Liver (tissue), 10 donors: ENCODE measurements at places on chromosomes 5 and 9.

GRCh38 chr5:167389537-167389936 lies 901.9 kb upstream of the WWC1 start:
- DNase-seq, result no peak

GRCh38 chr5:122442938-122443337 lies 130.9 kb downstream of the SNCAIP start:
- no peak for DNase-seq

DNA sequence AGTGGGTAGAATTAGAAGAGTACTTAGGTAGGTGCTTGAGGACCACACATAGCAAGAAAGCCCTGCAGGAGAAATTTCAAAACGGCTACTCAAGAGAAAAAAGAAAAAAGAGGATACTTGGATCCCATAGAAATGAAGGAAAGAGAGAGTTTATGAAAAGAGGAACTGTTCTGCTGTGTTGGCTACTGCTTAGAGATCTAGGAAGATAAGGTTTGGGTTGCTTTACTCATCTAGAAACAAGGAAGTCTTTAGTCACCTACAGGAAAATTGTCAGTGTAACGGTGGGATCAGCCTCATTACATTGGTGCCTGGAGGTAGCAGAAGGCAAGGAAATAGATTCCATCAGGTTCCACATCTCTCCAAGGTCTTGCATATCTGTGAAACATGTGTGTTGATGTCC lies 14.8 kb upstream of the C5orf46 start:
- DNase-seq, result no peak

GRCh38 chr5:143244000-143244736 lies 159.3 kb downstream of the NR3C1 start:
- no peak for DNase-seq

GRCh38 chr9:21833090-21833801 lies 30.8 kb downstream of the MTAP start:
- DNase-seq, result no peak

DNA sequence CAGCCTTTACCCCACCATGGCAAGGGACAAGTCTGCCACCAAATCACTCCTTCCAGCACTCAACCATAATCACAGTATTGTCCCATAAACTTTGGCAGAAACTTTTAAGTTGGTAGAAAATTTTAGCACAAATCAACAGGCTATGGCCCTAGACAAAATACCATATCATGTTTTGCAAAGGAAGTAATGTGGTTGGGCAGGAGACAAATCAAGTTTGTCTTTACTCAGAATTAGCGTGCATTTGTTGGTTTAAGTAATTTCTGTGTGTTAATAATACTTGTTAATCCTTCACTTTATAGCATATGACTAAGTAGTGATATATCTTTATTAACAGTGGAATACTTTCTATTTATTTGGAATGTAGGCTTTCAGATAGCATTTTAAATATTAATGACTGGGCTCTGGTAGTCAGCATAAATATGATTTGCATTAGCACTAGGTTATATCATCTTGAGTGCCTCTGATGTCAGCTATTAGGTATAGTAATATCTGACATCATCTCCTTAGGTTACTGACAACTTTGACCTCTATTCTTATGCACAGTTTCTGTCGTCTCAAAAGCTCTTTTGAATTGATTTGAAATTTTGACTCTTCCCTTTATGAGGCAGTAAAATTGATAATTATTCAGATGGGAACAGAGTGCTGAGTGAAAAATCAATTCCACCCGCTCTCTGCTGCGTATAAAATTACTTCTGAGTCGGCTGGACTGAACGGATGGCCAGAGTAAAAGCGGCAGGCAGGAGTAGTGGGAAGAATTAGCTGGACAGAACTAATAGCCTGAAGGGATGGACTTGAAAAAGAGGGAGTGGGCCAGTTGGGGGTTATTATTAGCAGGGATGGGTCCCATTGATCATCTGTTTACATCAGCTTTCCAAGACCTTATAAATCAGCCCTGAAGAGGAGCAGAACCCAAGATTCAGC lies 40.1 kb upstream of the TLX3 start:
- no peak for DNase-seq

DNA sequence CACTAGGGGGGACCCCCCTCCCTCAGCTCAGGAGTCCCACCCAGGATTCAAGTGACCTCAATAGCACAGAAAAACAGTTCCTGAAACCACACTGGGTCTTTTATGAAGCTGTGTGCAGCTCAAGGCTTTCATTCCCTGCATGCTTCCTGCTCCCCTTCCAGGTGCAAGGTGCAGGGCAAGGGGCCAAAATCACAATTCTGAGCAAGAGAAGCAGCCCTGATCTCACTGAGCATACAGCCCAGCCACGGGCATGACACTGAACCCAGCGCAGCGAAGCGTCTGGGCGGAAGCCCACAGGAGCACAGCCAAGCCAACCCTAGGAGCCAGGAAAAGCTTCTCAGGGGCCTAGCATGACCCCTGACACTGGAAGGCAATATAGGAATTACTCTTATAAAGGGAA lies 62.9 kb downstream of the IRX2 start:
- DNase-seq, result no peak

- no peak for DNase-seq
Observed at GRCh38 chr9:37248651-37249163, 128.3 kb downstream of the ZCCHC7 start.

- no peak for DNase-seq
Observed at GRCh38 chr9:134662143-134662876, 20.7 kb downstream of the COL5A1 start.

GRCh38 chr5:149912226-149912871 lies 32.2 kb downstream of the PDE6A start:
- DNase-seq, result peak; percentile 66

DNA sequence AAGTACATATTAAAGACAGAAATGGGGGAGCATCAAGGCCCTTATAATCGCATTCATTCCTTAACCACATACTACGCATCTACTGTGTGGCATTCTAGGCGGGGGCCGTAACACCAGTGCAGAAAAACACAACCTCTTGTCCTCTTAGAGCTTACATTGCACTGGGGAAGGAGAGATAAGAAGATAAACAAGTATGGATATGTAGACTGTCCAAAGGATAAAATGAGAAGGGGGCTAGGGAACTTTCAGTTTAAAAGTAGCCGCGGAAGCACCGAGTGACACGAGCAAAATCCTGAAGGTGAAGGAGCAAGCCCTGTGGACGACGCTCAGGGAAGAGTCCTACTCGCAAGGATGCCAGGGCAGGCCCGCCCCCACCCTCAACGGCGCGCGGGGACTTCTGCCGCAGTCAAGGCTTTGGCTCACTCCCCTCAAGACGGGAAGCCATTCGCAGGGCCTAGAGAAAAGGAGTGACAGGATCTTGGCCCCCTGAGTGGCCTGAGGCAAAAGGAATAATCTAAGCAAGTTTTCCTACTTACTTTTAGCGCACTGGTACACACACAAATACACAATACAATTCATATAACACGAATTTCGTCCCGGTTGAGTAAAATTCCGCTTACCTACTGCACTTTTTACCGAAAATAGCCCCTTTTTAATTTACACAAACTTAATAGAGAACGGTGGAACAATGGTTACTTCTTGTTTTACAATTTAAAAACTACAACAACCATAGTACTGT lies 1.3 kb upstream of the NIPBL start:
- DNase-seq, result peak; percentile 72

DNA sequence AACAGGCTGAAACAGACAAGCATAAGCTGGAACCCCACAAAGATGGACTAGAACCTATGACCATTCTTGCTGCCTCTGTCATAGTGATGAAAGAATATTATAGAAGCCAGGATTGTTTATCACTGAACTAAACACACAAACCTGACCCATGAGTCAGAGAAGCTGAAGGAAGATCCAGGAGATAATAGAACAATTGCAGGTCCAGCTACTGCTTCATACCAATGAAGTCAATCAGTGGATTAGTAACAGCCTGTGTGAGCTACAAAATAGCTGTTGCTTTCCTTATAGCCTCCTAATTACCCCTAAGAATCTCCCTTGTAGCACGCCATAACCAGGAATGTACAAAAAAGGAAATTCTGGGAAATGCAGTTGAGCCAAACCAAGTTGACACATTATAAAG lies 459.9 kb upstream of the ZNF462 start:
- DNase-seq, result no peak

- no peak for DNase-seq
Observed at GRCh38 chr5:58770136-58770535, 187.3 kb downstream of the RAB3C start.

GRCh38 chr5:127959152-127959764 lies 124.3 kb upstream of the SLC12A2 start:
- DNase-seq, result no peak

- no peak for DNase-seq
Observed at GRCh38 chr9:78606001-78606379, 309.1 kb downstream of the PSAT1 start.

- no peak for DNase-seq
Observed at GRCh38 chr9:132099741-132100407, 20.2 kb upstream of the MED27 start.

DNA sequence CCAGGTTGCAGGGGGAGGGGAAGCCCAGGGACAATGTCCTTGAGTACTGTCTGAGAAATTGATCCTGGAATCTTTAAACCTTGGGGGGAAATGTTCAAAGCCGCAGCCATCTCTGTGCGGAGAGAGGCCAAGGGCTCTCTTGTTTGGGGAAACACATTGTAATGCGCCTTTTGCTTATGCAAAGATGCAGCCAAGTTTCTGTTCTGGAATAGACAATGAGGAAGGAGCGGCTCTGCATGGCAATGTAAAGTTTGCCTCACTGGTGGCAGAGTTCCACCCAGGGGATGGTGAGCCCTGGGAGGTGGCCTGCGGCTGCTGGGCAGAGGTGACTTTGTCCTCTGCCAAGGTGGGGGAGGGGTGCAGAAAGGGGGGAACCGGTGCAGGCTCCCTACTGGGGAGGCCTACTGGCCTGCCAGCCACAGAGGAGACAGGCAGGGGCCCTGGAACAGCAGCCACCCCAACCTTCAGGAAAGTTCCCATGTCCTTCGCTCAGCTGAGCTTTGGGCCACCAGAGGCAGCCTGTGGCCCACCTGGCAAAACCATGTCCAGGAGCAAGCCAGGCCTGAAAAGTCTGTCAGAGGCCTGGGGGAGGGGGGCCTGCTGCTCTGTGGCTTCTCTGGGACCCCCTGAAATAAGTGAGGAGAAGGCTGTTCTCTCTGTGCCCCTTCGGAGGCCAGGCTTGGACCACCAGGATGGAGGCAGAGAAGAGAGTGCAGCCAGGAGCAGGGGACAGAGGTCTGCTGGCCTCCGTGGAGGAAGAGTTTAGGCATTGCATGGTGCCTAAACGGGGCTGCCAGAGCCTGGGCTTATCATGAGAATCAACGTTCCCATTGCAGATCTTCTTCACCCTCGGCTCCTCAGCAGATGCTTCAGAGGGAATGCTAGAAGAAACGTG lies 127.8 kb downstream of the ZNF354C start:
- DNase-seq, result no peak

DNA sequence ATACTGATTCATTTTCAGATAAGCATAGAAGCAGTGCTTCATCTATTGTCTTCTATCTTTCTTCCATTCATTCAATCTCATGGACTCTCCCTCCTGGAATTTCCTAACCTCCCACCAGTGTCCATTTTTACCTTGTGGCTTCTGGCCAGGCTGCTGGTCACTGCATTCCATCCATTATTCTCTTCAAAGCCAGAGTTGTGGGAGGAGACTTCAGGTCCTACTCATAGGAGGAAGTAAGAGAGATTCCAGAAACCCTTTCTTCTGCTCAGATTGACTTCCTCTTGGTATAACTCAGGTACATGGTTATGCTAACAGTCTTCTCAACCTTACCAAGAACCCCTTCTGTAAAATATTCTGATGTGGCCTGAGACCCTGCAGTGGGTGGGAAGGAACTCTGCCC lies 153.3 kb upstream of the SLC12A2 start:
- DNase-seq, result no peak

DNA sequence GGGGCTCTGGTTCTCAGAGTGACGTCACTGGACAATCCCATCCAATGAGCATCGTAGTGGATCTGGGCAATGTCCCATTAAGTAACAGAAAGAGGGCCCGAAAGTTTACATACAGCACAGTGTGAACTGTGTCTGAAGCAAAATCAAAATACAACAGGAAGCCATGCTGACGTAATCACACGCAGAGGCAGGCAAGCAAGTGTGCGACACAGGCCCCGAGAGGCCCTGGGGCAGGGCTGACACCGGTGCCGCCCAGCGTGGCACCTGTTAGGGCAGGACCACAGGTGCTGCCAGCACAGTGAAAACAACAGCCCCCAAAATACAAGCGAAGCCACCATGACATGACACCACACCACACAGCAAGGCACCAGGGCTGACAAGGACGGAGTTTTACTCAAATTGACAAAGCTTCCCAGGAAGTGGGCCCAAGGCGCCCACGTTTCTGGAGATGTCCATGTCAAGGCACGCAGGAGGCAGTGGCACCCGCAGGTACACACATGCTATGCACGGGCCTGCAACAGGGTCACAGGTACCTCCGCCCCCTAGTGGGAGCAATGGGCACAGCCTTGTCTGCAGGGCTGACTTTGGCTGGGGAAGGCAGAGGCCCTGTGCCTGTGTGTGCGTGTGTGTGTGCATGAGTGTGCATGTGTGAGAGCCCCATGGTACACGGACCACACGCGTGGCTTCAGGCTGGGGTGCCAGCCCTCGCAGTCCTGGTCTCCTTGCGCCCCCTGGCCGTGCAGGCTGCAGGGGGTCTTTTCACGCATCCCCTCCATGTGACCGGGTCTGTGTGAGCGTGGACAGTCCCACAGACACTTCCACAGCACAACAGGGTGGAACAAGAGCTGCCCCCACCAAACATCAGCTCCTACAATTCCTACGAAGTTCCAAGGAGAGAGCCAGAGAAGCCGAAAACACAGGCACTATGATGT lies 19.6 kb downstream of the QSOX2 start:
- DNase-seq, result peak; percentile 82

GRCh38 chr5:178284093-178284675 lies 51.6 kb upstream of the PHYKPL start:
- no peak for DNase-seq

GRCh38 chr5:103389357-103389756 lies 130.8 kb downstream of the MACIR start:
- no peak for DNase-seq

DNA sequence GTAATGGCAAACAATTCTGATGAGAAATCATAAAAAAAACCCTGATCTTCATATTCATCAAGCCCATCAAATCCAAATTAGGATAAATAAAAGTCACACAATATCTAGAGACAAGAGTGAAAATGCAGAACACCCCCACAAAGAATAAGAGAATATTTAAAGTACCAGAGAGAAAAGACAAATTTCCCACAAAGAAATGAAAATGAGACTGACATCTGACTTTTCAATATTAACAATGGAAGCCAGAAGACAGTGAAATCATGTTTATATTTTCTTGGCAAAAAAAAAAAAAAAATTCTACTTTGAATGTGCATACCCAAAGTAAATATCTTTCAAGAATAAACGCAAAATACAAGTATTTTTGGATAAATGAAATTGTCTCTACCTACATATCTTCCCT lies 28.9 kb upstream of the COL5A1 start:
- DNase-seq, result no peak

DNA sequence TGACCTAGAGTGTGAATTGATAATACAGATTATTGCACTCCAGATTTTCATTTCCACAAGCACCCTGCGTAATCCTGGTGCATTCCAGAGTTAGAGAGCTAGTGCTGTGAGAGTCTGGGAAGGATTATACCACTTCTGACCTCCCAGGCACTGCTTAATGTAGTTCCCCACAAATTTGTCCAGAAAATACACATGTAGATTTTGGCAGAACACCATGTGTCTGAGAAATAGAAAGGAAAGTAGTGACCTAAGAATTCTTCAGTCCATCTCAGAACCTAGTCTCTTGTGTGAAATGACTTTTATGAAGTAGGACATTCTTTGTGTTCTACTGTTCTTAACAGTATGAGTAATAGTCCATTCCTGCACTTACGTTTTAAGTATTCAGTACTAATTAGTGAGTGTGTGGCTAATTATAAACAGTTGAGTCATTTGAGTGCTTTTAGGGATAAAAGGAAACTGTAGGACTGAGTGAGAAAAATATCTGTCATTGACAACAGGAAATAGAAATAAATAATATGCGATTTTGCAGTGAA lies 27.8 kb upstream of the PTPDC1 start:
- DNase-seq, result no peak
